ENCODE measurements at places on chromosomes 7 and 10.

- DNase-seq, result no peak
Observed at GRCh38 chr7:28003408-28003807, 177.2 kb downstream of the JAZF1 start.

GRCh38 chr10:121577568-121577967 is 20.7 kb downstream of the FGFR2 start:
- DNase-seq, result no peak

- DNase-seq, result no peak
Observed at GRCh38 chr10:43903451-43903850, 254.8 kb upstream of the ZNF32 start.

DNA sequence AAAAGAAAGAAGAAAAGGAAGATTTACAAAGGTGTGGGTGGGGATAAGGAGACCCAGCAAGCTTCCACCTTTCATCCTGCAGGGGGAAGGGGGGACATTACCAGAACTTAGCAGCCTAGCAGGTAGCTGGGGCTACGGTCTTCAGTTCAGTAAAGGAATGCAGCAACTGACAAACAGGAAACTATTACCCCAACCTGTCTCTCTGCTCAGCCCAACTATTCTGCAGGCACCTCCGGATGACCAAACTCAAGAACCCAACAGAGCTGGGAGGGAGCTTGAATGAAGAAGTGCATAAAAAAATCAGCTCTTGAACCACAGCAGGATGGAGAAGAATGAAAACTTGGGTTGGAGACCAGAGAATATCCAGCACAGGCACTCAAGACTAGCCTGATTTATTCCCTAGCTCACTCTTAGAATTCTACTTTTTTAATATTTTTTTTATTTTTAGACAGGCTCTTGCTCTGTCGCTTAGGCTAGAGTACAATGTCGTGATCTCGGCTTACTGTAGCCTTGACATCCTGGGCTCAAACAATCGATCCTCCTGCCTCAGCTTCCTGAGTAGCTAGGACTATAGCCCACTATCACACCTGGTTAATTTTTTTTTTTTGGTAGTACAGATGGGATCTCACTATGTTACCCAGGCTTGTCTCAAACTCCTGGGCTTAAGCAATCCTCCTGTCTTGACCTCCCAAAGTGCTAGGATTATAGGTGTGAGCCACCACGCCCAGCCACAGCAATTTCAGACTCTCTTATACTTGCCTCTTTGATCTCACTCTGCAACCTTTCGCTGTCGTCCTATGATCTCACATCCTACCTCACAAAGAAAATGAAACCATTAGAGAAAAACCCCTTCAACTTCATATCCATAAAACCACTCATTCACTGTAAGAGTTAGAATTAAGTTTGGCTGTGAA is 18.5 kb upstream of the C10orf67 start:
- DNase-seq, result no peak

DNA sequence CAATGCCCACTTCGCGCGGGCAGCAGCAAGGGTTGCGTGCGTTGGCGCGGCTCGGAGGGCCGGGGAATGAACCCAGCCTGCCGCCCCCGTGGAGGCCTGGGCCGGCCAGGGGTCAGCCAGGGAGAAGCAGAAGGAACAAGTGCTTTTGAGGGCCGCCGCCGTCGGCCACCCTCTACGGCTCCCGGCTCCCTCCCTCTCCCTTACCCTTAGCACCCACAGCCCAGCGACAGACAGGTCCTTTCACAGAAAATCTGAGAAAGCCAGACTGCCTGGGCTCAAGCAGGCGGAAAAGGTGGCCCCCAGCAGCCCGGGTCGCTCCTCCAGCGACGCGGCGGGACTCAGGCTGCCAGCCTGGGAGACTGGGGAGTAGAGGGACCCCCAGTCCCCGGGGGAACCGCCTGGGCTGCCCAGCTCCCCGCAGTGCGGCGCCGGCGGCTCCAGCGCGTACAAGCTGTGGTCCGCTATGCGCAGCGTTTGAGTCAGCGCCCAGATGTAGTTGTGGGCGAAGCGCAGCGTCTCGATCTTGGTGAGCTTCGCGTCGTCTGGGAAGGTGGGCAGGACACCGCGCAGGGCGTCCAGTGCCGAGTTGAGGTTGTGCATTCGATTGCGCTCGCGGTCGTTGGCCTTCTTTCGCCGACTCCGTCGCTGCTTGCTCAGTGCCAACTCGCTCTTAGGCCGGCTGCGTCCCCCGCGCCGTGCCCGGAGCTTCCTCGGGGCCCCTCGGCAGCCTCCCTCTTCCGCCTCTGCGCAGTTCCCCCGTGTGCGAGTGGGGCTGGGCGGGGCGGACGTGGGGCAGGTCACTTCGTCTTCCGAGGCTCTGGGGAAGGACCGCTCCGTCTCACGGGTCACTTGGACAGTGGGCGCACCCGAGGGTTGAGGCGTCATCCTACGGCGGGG is 815 bp downstream of the NEUROG3 start:
- DNase-seq, result no peak

- no peak for DNase-seq
Observed at GRCh38 chr7:122651451-122651850, 47.5 kb downstream of the RNF133 start.

DNA sequence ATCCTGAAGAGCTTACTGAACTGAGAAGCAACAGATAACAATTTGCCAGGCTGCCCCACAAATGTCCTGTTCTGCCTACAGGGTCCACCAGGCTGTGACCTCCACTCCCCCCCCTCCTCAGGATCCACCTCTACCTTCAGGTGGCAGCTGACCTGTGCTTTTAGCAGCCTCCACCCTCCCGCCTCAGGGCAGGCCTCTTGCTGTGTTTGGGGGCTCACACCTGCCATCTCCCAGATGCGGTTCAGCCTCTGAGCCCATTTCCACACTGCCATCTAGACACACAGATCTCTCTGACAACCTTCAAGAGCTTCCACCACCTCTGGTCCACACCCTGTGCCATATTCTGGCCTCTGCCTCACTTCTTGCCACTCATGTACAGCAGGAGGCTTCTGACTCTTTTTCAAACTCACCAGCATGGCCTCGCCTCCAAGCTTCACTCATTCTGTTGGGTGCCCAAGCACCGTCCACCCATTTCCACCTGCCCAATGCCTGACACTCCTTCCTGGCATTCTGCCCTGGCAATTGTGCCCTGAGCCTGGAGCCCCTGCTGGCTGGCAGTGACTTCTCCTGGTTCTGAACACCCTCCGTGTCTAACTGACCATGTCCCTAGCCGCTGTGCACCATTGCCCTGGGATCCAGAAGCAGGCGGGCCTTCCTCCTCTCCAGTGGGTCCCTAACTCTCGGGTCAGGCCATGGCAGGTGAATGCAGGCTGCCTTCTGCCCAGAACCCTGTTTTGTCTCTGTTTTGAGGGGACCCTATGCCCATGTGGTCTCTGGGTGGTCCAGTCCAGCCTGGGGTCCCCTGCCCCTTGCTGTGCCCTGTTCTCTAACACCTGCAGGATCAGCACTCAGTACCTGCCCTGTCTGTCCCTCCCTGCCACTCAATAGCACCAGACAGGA is 18.5 kb downstream of the TMEM72 start:
- DNase-seq, result no peak

GRCh38 chr10:3904419-3904960 is 119.5 kb upstream of the KLF6 start:
- DNase-seq, result no peak

GRCh38 chr10:2734603-2735002 is 332.7 kb upstream of the PFKP start:
- DNase-seq, result no peak

- no peak for DNase-seq
Observed at GRCh38 chr7:15556339-15557105, 5.3 kb downstream of the AGMO start.

GRCh38 chr10:115094416-115095140 is 1.4 kb downstream of the ATRNL1 start:
- DNase-seq, result no peak

DNA sequence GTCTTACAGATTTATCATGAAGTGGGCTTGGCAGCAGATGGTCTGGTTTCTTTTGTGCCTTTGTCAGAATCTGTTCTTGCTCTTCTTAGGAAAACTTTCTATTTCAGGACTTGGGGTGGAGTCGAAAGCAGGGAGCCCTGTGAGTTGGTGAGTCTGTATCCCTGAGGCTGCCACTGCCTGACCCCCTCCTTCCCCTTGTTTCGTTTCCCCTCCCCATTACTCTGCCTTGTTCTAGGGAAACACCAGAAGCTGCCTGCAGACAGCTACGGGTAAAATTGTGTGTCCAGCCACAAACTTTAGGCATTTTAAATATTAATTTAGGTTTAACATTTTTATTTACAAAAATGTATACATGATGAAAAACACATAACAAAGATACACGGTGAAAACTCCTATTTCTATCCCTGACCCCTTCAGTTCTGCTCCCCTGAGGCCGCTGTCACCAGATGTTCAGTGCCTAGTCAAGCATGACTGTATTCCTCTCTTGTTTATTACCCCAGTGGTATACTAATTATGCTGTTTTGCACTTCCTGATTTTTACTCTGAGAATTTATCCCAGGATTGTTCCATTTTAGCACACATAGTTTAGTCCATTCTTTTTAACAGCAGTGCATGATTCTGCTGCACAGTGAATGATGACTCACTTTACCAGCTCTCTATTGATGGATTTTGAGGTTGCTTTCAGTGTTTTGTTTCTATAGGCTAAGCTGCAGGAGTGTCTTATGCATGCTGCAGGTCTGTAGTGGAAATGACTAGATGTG is 9.1 kb downstream of the TSPAN14 start:
- DNase-seq, result no peak

DNA sequence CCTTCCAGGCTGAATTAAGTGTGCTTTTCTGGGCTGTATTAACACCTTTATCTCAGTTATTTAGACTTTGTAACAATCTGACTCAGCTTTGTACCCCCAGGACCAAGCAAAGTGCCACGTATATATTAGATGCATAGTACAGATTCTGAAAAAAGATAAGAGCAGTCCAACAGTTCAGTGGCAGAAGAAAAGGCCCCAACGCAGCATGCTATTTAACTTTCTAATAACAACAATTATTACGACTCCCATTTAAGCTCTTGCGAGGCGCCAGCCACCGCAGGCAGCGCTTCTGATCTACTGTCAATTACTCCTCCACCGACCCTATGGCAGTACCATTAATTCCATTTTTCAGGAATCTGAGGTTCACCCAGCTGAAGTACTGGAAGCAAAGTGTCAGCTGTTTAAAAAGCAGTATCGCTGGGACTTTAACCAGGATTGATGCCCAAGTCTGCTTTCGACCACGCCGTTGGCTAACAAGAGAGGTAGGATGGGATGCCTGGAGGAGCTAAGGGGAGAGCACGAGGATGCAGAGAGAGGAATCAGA is 638 bp downstream of the LIPA start:
- DNase-seq, result no peak

GRCh38 chr7:10939237-10939910 is 34.3 kb upstream of the PHF14 start:
- no peak for DNase-seq

GRCh38 chr7:1341361-1342089 is 108.9 kb downstream of the UNCX start:
- DNase-seq, result no peak

DNA sequence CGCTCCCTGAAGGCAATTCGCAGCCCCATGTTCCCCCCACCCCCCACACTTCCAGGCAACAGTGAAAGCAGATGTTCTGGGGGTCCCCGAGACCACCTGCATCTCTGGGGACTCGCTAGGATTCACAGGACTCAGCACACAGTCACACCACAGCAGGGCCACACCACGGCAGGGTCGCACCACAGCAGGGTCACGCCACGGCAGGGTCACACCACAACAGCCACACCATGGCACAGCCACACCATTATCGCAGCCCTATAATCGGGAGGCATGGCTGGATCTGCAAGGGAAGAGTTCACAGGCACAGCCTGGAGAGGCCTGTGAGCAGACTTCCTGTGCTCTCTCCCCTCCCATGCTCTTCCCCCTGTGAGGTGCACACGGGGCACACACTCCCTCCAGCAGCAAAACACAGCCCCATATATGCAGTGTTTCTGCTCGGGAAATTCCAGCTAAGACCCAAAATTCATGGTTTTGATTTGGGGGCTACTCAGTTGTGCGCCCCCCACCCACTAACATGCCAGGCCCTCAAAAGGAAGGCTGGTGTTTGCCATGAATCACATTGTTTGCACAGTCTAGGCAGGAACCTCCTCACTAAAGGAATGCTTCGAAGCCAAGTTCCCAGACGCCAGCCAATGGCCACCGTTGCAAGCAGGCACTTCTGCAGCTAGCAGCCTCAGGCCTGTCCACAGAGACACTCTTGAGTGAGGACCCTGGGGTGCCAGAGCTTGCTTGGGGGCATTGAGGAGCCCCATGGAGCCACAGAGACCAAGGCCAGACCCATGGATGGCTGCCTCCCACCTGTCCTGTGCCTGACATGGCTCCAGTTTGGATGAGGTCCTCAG is 7.0 kb upstream of the DPYSL4 start:
- no peak for DNase-seq

DNA sequence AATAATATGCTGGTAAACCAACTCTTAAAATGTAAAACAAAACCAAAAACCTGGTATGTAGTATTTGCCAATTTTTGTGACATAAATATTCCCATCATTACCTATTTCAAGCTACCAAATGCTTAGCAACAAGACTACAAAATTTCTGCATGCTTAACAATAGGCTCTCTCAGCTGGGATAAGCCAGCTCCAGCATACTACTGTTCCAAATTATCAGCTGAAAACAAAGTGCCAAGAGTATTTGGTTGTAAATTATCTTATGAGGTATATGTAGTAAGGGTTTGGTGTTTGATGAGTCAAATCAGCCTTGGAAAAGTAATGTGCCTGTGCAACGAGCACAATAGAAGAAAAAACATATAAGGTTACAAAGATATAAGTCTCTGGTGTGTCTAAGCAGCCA is 263.2 kb downstream of the HGF start:
- DNase-seq, result no peak

- no peak for DNase-seq
Observed at GRCh38 chr10:18737841-18738240, 78.6 kb downstream of the ARL5B start.

DNA sequence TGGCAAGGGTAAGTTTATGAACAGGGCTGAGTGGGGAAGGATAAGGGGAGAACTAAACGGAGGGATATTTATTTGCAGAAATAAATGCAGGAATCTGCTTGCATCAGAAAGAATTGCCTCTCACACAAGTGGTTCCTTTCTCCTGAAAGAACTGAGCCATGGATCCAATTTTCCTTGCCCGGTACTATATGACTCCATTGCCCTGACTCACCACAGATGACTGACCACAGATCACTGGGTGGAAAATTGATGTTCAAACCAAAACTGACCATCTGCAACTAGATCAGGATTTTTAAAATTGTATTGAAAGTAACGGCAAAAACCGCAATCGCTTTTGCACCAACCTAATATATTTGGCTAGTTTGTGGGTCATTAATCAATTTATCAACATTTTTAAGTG is 6.2 kb upstream of the MACC1 start:
- no peak for DNase-seq

DNA sequence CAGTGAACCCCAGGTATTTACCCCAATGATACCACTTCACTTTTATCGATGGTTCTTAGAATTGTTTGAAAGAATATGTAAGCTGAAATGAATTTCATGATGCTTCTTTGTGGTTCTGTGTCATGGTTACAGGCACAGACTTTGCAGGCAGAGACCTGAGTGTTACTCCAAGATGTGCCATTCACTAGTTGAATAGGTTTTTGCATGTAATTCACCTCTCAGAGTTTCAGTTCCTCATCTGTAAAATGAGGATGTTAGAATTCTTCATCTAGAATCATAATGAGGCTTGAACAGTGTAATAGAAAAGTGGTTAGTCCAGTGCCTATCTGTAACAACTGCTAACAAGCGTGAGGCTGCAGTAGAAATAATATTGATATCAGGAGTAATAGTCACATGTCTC is 54.6 kb downstream of the VSTM2A start:
- DNase-seq, result no peak

GRCh38 chr7:95886501-95887090 is 114.2 kb downstream of the DYNC1I1 start:
- DNase-seq, result no peak

GRCh38 chr10:94224656-94225055 is 138.1 kb downstream of the NOC3L start:
- no peak for DNase-seq
